Foreskin keratinocyte (primary cell): ENCODE measurements at places on chromosomes 5 and 9. TPM values are rescaled to one million over a fixed set of nuclear protein-coding genes. Genes with fewer than 3 reads are reported as not detected.

The COL23A1 gene
- total RNA-seq = 0.04 TPM in 1 of 2 replicates, not detected in the other

The FOXD1 gene
- total RNA-seq = 28.0 and 30.9 TPM in 2 replicates

DNA sequence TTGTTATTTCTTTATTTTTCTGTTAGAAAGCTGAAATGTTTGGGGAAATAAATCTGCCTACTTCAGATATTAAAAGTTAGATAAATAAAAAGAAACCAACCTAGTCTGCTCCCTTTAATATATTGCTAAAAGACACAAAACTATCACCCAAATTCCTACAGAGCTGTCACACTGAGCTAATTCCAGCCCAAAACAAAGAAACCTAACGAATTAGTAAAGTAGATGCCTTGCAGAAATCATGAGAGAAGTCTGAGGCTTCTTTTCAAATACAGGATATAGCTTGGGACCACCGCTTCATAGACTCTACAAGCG is 122.2 kb upstream of the LMX1B start:
- DNase-seq = no peak

DNA sequence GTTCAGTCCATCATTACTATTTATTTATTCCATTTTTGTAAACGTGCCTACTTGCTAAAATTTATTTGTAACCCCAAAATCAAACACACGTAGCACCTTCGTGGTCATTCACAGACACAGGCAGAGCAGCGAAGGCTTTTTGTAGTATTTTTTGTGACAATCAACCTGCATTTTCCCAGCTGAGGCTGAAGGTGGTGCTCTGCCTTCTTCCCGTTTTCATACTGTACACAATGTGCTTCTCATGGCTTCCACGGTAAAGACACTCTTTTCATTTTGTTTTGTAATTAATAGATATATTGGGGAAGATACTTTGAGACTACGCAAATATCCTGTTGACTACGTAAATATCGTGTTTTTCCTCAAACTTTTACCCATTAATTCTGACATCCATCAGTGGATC is 19.4 kb downstream of the DAP start:
- no peak for DNase-seq

DNA sequence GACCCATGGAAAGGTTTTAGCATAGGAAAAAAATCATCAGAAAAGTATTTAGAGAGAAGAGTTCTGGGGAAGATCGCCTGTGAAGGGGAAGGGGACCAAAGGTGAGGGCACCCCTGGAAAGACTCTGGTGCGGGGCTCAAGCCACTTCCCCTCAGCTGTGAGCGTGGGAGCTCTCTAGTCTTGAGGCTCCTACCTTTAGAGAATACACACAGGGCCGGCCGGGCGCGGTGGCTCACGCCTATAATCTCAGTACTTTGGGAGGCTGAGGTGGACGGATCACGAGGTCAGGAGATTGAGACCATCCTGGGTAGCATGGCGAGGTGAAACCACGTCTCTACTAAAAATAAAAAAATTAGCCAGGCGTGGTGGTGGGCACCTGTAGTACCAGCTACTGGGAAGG is 6.9 kb downstream of the TRIM41 start:
- DNase-seq = no peak
